Activated CD4-positive, alpha-beta T cell treated with anti-CD3 and anti-CD28 coated beads, Interleukin-2, Interleukin-4, amounts not matched to agents 100 ng/mL and 50 ng/mL, durations not matched to agents 16 hours and 8 hours (primary cell): ENCODE measurements at places on chromosomes 7 and 10.

GRCh38 chr10:128877141-128877540 lies 589.9 kb upstream of the MGMT start:
- DNase-seq, result no peak

DNA sequence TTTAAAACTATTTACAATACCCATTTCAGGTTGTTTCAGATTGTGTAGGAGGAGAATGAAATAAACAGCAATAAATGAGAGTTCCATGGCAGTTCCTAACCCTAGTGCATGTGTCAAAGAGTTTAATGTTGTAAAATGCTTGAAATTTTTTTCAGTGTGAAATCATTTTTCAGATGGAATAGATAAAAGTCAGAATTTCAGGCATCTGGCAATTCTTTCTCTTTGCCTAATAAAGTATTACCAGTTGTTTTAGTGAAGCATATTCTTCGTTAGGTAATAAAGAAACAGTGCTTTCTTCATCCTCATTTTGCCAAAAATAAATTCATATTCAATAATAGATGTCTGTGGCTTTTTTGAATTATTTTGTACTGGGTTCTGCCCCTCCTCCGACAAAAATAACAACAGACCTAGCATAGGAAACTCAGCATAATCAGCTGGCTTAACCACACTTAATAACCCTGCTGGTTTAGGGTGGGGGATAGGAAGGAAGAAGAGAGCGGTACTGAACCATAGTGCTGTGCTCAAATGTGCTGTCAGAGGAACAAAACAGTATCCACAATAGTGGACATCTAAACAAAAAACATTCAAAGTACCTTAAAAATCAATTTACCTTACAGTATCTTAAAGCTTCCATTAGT lies 39.1 kb downstream of the MINDY3 start:
- DNase-seq, result no peak

- no peak for DNase-seq
Measured at GRCh38 chr7:13236026-13236425, 548.6 kb downstream of the ARL4A start.

DNA sequence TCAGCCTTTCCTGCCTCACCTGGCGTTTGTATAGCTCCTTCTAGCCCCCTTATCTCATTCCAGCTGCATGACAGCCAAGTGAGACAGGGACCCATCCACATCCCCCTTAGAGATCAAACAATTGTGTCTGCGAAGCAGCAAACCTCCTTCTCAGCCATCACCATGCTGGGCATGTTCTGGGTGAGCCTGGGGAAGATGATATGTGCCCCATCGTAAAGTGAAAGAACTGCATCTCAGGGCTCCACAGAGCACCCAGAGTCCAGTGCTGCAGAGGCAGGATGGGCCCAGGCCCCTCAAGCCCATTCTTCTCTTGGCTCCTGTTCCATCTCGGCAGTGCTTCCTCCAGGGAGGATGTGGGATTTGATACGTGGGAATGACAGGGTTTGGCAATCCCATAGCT lies 43.2 kb downstream of the FIGNL1 start:
- no peak for DNase-seq

GRCh38 chr10:133024704-133025557 lies 62.8 kb upstream of the ADGRA1 start:
- DNase-seq, result no peak

DNA sequence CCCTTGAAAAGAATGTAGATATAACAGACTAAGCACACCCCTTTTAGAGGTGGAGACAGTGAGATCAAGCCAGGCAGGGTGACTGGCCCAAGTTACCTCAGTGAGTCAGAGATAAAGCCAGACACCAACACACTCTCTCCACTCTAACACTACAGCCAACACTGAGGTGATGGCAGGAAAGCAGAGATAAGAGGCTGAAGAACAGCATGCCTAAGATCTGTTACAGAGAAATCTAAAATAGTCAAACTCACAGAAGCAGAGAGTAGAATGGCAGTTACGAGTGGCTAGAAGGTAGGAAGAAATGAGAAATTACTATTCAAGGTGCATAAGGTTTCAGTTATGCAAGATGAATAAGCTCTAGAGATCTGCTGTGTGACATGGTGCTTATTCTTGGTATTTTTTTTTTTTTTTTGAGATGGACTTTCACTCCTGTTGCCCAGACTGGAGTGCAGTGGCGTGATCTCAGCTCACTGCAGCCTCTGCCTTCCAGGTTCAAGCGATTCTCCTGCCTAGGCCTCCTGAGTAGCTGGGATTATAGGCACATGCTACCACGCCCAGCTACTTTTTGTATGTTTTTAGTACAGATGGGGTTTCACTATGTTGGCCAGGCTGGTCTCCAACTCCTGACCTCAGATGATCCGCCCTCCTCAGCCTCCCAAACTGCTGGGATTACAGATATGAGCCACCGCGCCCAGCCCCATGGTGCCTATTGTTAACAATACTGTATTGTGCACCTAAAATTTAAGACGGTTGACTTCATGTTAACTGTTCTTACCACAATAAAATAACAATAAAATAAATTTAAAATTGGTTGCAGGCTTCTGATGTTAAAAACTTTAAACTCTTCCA lies 28.7 kb downstream of the ICA1 start:
- DNase-seq, result no peak

- DNase-seq, result no peak
Measured at GRCh38 chr7:157596881-157597280, 260.1 kb downstream of the DNAJB6 start.

DNA sequence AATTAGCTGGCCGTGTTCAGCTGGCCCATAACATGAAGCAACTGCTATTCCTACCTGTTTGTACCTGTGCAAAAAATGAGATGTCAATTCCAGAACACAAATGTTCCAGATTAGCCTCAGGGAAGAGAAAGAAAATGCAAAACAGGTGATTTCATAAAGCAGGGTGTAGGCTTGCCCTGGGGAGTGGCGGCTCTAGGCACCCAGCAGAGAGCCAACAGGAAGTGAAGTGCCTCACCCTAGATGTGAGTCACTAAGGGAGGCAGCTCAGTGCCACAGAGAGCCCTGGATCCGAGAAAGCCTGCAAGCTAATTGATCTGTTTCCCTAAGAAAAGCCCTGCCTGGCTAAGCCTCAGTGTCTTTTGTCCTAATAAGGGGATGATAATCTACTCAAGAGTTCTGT lies 240.0 kb downstream of the ARHGAP21 start:
- peak; percentile 33 for DNase-seq

DNA sequence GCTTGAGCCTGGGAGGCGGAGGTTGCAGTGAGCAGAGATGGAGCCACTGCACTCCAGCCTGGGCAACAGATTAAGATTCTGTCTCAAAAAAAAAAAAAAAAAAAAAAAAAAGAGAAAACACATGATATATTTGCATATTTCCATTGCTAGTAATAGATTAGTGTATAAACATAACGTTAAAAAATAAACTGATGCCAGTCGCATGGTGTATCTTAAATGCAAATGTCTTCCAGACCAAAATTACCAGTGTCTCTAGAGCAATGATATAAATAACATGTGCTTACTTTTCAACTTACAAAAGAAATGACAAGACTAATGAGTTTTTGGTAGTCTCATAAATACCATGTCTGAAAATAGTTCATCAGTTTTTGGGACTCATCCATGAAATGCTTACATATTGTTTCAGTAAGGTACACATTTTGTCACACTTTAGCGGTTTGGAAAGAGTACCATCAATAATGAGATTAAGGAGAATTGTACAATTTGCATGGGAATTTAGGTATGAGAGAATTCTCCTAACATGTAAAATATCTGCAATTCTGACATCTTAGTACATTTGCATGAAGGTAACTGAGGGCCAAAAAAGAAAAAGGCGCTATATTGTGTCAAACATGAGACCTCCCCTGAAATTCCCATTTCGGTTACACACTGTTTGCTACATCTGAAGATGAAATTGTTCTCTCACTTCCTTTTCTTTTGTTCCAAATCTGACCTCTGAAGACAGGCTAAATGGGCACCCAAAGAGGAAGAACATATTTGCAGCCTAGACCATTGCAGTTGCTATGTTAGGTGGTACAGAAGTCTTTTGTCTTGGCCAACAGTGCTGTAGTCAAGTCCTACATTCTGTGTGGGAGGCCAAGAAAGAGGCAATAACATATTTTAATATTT lies 51.5 kb upstream of the PIP4K2A start:
- no peak for DNase-seq

- no peak for DNase-seq
Measured at GRCh38 chr10:126425489-126426065, 37.3 kb upstream of the ADAM12 start.

- DNase-seq, result no peak
Measured at GRCh38 chr10:133440633-133441285, 13.0 kb upstream of the SCART1 start.

- no peak for DNase-seq
Measured at GRCh38 chr7:149004405-149005370, 23.6 kb downstream of the PDIA4 start.

DNA sequence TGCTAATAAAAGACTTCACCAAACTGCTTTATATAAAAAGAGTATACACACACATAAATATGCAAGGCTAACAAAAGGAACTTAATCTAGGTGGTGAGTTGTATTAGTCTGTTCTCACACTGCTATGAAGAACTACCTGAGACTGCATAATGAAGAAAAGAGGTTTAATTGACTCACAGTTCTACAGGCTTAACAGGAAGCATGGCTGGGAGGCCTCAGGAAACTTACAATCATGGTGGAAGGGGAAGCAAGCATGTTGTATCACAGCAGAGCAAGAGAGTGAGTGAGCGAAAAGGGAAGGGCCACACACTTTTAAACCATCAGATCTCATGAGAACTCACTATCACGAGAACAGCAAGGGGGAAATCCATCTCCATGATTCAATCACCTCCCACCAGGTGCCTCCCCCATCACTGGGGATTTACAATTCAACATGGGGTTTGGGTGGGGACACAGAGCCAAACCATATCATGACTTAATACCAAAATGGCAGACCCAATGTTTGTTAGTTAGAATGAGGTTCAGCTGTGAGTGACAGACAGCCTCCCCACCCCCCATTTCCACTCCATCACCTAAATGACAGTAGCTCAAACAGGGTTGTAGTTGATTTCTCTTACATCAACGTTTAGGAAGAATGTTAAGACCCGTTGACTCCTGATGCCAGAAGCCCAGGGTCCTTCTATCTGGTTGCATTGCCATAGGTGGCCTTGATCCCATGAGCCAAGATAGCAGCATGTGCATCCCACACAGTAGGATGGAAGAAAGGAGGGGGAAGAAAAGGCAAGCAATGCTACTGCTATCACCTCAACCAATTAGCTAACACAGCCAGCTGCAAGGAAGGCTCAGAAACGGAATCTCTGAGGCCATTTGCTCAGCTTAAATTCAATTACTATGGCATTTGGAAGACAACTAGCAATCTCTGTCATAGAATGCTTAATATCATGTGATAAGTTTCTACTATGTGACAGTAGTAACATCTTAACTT lies 77.0 kb downstream of the CCDC71L start:
- DNase-seq, result no peak

GRCh38 chr7:3404501-3404900 lies 103.4 kb downstream of the SDK1 start:
- DNase-seq, result no peak

DNA sequence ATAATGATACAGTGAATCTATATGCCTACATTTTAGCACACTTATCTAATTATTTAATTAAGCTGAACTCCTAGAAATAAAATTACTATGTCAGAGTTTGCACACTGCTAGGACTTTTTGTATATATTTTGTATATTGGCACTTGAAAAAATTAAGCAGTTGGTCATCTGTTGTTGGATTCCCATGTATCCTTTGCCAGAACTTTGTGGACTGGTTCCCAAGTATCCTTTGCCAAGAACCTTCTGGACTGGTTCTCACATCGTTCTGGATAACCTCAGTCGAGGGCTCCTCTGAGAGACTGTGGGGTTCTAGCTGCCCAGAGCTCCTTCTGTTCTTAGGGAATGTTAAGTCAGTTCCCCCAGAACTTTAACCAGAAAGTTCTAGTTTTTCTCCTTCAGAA lies 108.8 kb upstream of the IFRD1 start:
- no peak for DNase-seq

DNA sequence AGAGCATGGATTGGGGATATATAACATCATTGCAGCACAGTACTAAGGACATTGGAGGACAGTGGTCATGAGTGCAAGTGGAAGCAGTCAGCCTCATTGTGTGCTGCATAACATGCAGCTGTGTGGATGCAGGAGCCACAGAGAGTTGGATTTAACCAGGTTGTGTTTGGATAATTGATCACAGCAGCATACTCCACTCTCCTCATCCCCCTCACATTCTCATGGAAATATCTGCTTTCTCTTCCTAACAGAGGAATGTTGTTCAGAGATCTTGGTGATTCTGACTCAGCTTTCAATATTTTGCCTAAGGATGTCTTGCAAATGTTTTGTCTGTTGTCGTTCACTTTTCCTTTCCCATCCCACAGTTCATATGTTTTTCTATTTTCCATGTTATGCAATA lies 31.8 kb upstream of the LSM8 start:
- DNase-seq, result no peak
